ENCODE measurements at places on chromosomes 1 and 21. TPM values are rescaled to one million over a fixed set of nuclear protein-coding genes. Genes with fewer than 3 reads are reported as not detected.

Gene PLPP3
- total RNA-seq: 123 TPM

Gene ERICH3
- total RNA-seq: 5.7 TPM

Gene RNU1-4
- 4,182 TPM for total RNA-seq

Gene DNAJC28
- total RNA-seq: 5.4 TPM

Gene KLHDC8A
- 12.0 TPM for total RNA-seq

Gene CLCA4
- total RNA-seq: 1.6 TPM

Gene GJC2
- 17.1 TPM for total RNA-seq

Gene LRRC39
- 4.1 TPM for total RNA-seq

Gene ASPM
- total RNA-seq: 18.3 TPM

GRCh38 chr21:42847051-42847707 lies 32.2 kb downstream of the WDR4 start:
- no peak for DNase-seq

GRCh38 chr1:156089704-156090103 lies 7.4 kb upstream of the MEX3A start:
- DNase-seq: no peak

GRCh38 chr1:203338335-203339036 lies 12.4 kb downstream of the FMOD start:
- DNase-seq: peak; percentile 83

DNA sequence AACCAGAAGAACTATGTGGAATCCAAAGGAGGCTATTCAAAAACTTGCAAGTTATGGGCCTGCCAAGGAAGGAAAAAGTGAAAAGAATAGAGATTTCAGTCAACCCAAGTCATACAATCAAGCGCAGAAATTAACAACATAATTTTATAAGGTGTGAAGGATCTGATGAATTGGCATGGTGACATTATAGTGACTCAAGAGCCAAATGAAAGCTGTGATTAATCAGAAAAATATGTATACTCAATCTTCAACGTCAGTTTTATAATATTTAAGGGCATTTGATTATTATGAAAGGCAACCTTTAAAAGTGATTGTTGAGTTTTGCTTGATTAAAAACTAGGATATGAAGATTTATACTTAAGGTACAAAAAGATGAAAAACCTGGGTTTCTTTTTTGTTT lies 37.8 kb upstream of the THEM4 start:
- no peak for DNase-seq

DNA sequence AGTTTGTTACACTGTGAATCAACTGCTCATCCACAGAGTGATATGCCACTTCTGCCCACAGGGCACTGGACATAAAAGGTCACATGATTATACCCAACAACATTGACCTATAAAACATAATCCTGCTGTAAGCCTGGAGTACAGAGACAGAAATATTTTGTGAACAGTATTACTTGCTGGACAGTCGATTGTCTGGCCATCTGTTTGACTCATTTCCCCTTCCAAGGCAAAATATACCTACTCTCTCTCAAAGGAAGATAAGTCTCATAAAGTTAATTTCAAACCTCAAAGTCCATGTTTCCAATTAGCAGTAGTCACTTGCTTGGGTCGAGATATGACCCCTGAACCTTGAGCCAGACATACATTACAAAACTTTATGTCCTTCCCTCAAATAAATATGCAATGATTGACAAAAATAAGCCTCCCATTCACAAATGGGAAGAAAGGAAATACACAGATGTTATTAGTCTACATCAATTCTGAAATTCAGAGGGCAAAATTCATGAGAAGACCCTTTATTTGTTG lies 39.3 kb upstream of the RGS18 start:
- no peak for DNase-seq

GRCh38 chr1:240424740-240425464 lies 187.1 kb downstream of the GREM2 start:
- DNase-seq: no peak

DNA sequence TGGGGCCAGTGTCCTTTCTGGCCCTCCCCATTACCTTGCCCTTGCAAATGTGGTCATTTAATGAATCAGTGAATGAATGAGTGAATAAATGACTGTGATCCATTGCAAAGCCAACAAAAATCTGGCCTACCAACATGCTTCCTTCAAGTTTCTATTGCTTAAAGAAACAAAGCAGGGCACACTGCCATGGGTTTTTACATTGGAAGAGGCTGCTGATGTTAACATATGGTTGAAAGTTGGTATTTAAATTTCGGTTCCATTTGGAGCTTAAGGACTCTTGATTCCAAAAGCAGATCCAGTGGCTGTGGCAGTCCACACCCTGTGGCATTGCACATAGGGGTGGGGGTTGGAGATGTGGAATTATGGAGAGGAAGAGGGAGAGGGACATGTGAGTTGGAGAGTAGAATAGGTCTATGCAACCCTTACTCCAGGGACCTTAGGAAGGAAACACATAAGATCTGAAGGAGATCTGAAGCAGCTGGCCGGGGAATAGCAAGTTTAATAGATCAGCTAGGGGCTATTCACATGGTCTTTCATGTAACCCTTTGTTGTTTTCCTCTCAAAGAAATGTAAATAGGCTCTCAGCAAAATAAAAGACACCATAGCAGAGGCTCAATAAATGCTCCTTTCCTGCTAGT lies 7.2 kb downstream of the ABCA4 start:
- DNase-seq: no peak

GRCh38 chr1:31575369-31576140 lies 760 bp upstream of the TINAGL1 start:
- DNase-seq: no peak

DNA sequence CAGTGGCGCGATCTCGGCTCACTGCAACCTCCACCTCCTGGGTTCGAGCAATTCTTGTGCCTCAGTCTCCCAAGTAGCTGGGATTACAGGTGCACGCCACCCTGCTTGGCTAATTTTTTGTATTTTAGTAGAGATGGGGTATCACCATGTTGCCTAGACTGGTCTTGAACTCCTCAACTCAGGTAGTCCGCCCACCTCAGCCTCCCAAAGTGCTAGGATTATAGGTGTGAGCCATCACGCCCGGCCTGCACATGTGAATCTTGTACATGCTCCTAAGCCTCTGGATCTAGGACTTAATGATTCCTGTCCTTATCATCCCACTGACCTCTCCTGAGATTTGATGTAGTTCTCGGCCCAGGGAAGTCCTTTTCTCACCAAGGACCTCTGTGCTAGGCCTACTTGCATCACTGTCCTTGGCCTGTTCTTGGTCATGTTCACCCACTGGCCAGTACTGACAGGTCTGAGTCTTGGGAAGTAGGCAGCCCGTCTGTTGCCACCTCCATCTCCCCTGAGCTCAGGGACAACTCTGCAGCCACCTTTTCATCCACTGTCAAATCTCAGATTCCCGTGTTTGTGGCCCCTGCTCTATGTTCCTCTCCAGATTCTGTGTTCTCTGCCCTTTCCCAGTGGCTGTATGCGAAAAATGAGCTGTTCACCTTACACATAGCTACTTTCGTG lies 9.4 kb downstream of the HYI start:
- no peak for DNase-seq

- DNase-seq: no peak
Observed at GRCh38 chr1:160405331-160405877, 5.0 kb downstream of the VANGL2 start.

GRCh38 chr1:3426956-3427535 lies 27.4 kb upstream of the ARHGEF16 start:
- no peak for DNase-seq

DNA sequence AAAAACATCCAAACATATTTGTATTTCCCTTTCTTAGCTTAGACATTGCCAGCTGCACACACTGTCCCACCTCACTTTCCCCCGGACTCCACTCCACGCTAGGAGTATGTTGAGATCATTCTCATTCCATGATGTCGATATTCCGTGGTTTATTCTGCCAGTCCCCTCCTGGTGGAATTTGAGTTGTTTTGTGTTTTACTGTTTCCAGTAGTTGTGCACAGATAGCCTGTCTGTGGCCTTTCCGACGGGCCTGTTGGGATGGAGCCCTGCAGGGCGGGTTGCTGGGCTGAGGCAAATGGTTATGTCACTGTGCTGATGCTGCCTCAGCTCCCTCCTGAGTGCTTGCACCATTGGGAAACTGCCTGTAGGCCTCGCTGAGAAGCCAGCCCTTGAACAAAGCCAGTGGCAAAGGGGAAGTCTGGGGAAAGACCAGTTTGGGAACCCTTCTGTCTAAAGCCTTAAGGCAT lies 12.8 kb downstream of the TRAPPC10 start:
- no peak for DNase-seq

GRCh38 chr1:11341901-11342552 lies 69.0 kb downstream of the UBIAD1 start:
- DNase-seq: no peak

DNA sequence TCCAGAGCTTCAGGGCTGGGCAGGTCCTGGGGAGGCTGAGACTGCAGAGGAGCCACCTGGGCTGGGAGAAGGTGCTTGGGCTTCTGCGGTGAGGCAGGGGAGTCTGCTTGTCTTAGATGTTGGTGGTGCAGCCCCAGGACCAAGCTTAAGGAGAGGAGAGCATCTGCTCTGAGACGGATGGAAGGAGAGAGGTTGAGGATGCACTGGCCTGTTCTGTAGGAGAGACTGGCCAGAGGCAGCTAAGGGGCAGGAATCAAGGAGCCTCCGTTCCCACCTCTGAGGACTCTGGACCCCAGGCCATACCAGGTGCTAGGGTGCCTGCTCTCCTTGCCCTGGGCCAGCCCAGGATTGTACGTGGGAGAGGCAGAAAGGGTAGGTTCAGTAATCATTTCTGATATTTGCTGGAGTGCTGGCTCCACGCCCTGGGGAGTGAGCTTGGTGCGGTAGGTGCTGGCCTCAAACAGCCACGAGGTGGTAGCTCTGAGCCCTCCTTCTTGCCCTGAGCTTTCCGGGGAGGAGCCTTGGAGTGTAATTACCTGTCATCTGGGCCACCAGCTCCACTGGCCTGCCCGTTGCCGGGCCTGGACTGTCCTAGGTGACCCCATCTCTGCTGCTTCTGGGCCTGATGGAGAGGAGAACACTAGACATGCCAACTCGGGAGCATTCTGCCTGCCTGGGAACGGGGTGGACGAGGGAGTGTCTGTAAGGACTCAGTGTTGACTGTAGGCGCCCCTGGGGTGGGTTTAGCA lies 9.3 kb downstream of the MYBPH start:
- no peak for DNase-seq

DNA sequence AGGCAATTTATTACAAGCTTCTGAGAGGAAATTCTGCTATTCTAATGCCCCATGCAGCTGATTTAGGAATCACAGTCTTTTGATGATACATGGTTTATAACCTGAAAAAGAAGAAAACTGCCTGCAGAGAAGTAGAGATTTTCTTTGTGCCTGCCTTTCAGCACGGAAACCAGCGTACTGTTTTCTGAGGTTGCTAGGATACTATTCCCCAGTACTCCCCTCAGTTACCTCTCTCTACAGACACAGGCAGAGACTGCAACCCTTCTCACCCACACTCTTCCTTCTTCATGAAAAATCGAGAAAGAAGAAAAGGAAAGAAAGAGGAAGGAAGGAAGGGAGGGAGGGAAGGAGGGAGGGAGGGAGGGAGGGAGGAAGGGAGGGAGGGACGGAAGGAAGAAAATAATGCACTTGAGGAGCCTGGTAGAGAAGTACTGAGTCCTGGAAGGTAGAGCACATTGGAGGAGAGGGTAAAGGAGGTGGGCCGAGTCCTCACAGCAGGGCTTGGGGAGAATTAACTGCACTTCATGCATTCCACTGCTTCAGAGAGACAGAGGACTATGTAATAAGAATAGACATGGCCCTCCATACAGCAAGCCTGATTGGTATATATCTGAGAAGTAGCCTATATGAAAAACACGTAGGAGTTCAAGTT lies 21.9 kb downstream of the RGS2 start:
- no peak for DNase-seq

- DNase-seq: no peak
Observed at GRCh38 chr1:2868571-2869195, 67.2 kb upstream of the TTC34 start.

- DNase-seq: no peak
Observed at GRCh38 chr1:99886179-99886578, 36.0 kb downstream of the AGL start.

DNA sequence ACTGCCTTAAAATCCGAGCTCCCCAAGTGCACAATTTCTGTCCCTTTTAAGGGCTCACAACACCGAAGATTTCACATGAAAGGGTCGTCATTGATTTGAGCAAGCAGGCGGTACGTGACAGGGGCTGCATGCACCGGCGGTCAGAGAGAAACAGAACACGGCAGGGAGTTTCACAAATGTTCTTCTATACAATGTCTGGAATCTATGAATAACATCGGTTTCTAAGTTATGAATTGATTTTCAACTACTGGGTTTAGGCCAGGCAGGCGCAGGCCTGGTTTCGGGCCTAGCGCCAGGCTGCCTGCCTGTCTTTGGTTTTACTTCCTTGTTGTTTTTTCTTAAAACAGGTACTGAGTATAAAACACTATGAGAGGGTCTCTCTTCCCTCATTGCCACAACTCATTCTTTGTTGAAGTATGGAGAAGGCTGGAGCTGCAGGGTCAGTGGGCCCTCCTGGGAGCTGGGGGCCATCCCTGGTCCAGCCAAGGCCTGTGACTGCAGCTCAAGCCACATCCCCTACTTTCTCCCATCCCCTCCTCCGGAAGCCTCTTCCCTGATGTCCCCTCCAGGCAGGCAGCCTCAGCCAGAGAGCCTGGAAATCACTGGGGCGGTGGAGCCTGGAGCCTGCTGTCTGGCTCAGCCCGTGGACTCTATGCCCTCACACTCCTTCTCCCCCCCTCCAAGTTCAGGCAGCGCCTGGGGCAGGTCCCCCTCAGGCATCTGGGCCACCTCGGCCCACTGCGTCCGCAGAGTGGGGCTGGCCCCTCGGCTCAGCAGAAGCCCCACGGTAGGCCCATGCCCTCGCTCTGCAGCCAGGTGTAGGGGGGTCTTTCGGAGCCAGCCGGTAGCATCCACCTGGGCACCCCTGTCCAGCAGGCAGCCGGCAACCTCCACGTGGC lies 2.4 kb downstream of the ANKRD65 start:
- DNase-seq: no peak

- DNase-seq: no peak
Observed at GRCh38 chr21:44648557-44649311, 2.5 kb downstream of the KRTAP10-11 start.

GRCh38 chr1:77399250-77400086 lies 117.6 kb downstream of the AK5 start:
- DNase-seq: no peak

GRCh38 chr21:44485254-44485793 lies 30.0 kb downstream of the LRRC3 start:
- DNase-seq: no peak

- no peak for DNase-seq
Observed at GRCh38 chr1:18644446-18644845, 13.8 kb downstream of the PAX7 start.

DNA sequence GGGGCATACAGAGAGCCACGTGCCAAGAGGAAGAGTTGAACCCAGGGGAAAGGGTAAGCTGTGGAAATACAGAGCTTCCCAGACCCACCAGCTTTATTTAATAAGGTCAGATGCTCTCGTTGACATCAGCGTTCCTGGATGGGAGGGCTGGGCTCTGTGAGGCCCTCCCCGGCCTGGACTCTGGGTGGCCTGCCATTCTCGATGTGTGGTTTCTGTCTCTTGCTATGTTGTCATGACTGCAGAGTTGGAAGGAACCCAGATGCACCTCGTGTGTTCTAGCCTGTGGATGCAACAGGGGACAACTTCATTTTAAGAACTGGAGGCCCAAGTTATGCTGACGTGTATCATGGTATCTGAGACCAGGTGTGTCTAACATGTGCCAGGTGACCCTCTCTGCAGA lies 101.7 kb downstream of the PCBP3 start:
- no peak for DNase-seq
